NCI-H446 (cell line): ENCODE measurements at places on chromosomes 12 and 14.
A peak's percentile ranks its signal among the peaks of the same experiment; 100 is the strongest.

- no peak for DNase-seq
Measured at GRCh38 chr14:95490138-95490509, 26.3 kb downstream of the SYNE3 start.

DNA sequence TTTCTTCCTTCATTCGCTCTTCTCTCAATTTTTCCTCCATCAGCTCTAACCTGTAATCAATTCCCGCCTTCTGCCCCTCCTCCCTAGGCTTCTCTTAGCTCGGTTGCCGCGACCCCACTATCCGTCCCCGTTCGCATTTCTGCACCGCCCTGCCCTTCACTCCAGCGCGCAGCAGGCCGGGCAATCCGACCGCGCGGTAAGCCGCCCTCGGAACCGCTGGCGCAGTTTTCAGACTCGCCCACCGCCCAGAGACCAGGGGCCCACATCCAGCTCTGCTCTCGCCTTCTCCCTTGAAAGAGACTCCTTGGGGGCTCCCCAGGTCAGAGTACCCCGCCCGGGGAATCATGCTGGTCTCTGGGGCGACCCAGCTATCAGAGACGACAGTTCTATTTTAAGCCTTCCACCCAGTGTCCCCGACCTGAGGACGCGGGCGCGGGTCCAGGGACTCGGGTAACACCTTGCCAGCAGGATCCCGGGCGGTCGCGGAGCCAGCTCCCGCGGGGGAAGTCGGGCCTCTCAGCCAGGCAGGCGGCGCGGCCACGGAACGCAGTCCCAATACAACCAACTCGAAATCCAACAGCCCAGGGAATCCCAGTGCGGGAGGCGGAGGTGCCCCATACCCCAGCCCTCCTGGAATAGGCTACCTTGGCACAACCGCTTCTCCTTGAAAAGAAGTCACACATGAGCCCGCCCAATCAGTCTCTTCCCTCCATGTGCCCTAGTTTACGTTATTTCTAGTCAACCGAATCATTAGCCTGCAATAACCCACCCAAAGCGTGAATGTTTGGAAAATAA lies 5.7 kb upstream of the SLC38A4 start:
- no peak for DNase-seq

- DNase-seq: no peak
Measured at GRCh38 chr12:85072826-85073225, 36.7 kb downstream of the LRRIQ1 start.

DNA sequence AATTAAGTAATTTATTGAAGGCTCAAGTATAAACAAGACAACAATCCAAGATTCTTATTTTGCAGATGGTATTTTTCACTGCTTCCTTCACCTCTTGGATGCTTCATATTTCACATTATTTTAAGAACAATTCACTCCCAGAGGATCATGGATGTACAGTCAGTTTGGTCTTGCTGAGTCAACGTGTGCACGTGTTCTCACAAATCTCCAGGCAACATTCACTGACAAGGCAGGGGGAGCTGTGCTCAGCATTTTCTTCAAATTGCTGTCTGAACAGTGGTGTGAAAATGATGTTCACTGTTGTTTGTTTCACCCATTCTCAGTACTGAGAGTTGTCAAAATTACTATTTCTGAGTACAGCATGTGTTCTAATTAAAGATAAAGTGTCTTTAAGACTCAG lies 118.3 kb upstream of the SLC38A4 start:
- no peak for DNase-seq

GRCh38 chr12:50745861-50746260 lies 18.0 kb upstream of the ATF1 start:
- DNase-seq: no peak

DNA sequence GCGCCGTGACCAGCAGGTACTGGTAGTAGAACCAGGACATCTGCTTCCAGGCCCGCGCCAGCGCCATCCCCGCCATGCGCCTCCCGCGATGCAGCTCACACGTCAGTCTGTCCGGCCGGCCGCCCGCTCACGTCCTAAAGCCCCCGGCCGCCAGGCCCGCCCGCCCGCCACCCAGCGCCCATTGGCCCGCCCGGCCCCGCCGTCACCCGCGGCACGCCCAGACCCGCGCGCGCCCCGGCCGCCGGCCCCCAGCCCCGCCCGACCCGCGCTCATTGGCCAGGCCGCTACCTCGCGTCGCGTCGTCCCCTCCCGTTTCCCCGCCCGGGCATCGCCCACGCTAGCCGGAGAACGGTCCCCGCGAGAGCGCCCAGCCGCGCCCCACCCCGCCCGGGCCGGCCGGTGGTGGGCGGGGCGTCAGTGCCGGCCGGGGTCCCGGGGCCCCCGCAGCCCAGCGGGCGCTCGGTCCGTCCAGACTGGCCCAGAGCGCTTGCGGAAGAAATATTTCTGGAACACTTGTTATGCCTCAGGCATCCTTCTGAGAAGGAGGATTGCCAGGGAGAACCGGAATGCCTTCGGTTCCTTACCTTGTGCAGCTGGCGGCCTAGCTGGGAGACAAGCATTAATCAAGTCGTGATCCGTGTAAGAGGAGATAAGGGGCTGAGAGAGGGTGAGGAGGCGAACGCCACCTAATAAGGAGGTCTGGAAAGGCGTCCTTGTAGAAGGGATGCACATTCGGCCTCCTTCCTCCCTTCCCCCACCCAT lies at the start of gene SPTSSA:
TSS of gene SPTSSA (minus strand) at position 109 of the 762 bp plus-strand sequence. CDS start at position 76, 33 bp downstream.
- DNase-seq: peak; percentile 83

- peak; percentile 31 for DNase-seq
Measured at GRCh38 chr12:2486796-2487195, 308.0 kb upstream of the FKBP4 start.

GRCh38 chr12:105865886-105866285 lies 272.9 kb downstream of the NUAK1 start:
- DNase-seq: no peak

GRCh38 chr12:46717868-46718267 lies 107.9 kb downstream of the SLC38A4 start:
- DNase-seq: no peak

DNA sequence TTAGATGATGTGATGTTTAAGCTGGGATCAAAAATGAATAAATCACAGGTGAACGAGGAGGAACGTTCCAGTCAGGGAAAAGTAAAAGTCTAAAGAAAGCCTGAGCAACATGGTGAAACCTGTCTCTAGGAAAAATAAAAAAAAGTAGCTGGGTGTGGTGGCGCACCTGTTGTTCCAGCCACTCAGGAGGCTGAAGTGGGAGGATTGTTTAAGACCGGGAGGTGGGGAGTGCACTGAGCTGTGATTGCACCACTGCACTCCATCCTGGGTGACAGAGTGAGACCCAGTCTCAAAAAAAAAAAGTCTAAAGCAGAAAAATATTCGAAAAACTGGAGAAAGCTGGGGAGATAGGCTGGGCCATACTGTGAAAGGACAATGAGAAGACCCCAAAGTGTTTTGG lies 39.2 kb upstream of the SOCS2 start:
- DNase-seq: no peak

GRCh38 chr12:39771456-39771855 lies 151.9 kb upstream of the ABCD2 start:
- DNase-seq: no peak

- DNase-seq: no peak
Measured at GRCh38 chr14:53408175-53408879, 255.2 kb upstream of the DDHD1 start.

- no peak for DNase-seq
Measured at GRCh38 chr12:60278209-60278608, 682.4 kb downstream of the SLC16A7 start.

GRCh38 chr14:52000019-52000582 lies 10.8 kb downstream of the RTRAF start:
- DNase-seq: no peak

DNA sequence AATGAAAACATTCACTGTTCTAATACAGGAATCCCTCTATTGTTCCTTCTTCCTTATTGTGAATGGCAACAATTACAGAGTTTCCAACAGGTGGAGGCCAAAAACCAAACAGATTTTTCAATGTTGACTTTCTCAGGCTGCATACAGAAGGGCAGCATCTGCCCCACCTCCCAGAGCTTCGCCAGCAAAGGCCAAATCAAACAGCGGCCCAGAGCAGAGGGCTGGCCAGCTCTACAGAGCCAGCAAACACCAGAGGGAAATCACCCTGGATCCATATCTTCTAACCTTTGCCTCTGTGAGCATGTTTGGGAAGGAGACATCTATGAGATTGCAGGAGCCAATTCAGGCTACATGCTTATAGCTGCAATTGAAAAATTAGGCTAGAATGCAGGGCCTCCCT lies 4.4 kb upstream of the CRACR2A start:
- no peak for DNase-seq

GRCh38 chr12:110763583-110763982 lies 20.9 kb upstream of the PPP1CC start:
- DNase-seq: no peak
